ENCODE measurements at places on chromosomes 5 and 9.

GRCh38 chr5:156295431-156295830 is 31.5 kb upstream of the SGCD start:
- DNase-seq: no peak

DNA sequence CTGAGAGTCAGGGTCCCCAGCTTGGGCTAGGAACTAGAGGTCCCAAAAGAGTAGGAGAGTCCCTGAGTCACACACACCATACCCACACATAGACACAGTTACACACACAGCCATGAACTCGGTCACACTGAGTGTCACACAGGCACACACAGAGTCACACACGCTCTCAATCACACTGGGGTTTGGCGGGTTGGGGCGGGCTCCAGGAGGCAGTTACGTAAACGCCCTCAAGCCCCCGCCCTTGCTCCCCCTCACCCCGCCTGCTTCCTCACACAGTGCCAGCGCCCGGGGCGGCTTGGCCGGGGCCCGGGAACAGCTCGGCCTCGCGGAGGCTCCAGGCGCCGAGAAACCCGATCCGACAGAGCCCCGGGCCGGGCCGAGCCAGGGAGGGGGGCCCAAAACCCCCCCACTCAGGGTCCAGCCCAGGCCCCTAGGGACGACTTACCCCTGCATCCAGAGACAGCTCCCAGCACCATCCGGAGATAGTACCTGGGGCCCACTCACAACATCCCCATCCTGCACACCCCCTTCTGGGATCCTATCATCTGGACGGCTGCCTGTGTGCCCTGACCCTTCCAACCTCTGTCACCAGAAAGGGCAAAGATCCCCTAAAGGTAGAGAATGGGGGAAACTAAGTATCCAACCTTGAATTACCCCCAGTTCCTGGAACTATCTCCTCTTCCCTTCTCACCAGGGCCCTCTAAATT is 3.5 kb upstream of the CNTFR start:
- no peak for DNase-seq

GRCh38 chr5:86118542-86118941 is 499.2 kb upstream of the COX7C start:
- DNase-seq: no peak

DNA sequence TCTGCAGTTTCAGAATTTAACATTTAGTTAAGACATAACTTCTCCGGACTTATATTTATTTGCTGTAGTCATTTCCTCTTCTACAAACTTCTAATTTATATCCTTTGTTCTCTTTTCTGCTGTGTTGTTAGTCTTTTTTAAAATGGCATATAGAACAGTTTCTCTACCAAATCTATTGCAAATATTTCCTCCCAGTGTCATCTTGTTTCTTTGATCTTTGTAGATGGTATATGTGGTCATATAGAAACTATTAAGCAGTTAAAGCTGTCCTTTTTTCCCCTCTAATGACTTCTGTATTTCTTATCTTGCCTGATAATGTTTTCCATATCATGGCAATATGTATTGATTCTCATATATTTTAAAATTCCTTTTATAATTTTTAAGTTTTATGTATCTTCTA is 264.5 kb downstream of the MCTP1 start:
- DNase-seq: no peak

- DNase-seq: no peak
Observed at GRCh38 chr9:114560956-114561355, 26.6 kb upstream of the ATP6V1G1 start.

DNA sequence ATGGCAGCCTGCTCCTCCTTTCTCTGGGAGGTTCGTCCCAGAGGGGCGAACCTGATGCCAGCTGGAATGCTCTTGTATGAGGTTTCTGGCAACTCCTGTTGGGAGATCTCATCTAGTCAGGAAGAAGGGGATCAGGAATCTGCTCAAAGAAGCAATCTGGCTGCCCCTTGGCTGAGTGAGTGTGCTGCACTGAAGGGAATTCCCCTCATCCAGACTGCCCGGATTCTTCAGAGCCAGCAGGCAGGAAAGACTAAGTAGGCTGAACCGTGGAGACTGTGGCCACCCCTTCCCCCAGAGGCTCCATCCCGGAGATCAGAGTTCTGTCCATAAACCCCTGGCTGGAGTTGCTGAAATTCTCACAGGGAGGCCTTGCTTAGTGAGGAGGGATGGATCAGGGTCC is 476.0 kb downstream of the CSNK1G3 start:
- no peak for DNase-seq

DNA sequence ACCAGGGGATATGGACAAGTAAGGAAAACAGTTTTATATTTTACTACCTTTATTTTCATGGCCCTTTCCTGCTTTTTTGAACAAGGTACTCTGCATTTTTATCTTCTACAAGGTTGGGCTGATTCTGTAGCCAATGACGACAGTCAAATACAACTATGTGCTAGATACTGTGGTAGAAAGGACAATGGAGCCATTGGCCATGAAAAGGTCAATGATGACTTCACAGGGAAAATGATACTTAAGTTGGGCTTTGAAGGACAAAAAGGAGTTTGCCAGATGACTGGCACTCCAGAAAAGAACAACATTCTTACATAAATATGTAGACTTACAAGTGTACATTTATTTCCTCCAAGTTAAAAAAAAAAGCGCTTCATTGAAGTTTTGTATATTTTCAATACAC is 663 bp downstream of the INSL6 start:
- no peak for DNase-seq

DNA sequence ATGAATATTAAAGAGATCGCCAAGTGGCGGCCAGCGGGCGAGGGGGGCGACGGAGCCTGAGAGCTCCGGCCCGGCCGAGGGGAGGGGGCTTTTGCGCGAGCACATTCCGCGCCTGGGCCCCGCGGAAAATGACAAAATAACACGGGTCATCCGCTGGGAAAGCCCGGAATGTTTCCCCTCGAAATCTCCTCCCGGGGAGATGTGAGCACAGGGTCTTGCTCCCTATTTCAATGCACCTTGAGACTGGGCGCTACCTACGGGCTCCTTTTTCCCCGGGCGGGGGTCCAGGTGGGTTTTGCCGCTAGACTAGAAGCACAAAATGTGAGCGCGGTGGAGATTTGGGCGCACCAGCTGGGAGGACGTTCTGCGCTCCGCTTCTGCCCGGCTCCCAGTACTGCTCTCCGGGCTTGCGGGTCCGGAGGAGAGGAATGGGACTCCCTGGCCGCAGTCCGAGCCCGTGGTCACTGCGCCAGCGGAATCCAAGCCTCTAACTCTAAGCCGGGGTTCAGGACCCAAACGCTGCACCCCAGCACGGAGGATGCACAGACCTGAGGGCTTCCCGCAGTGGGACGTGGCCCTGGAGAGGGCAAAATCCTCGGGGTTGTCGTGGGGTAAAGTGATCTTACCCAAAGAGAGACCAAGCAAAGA is 2.8 kb upstream of the PRDM12 start:
- DNase-seq: no peak

DNA sequence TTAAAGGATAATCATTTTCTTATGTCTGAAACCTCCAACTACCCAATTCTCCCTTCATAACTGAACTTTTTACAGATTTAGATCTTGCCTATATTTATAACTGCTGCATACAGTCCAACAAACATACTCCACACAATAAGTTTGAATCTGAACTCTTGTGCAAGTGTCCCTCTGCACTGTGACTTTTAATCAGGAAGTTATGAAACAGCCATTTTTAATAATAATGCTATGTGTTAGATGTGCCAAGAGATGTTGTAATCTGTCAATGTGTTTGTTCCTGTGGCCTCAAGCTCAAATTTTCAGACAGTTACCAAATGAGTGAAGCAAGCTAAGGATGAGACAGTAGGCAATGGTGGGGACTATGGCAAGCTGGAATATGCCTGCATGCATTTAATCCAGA is 57.6 kb upstream of the MTAP start:
- no peak for DNase-seq

GRCh38 chr5:1490376-1490775 is 33.4 kb downstream of the LPCAT1 start:
- DNase-seq: no peak

DNA sequence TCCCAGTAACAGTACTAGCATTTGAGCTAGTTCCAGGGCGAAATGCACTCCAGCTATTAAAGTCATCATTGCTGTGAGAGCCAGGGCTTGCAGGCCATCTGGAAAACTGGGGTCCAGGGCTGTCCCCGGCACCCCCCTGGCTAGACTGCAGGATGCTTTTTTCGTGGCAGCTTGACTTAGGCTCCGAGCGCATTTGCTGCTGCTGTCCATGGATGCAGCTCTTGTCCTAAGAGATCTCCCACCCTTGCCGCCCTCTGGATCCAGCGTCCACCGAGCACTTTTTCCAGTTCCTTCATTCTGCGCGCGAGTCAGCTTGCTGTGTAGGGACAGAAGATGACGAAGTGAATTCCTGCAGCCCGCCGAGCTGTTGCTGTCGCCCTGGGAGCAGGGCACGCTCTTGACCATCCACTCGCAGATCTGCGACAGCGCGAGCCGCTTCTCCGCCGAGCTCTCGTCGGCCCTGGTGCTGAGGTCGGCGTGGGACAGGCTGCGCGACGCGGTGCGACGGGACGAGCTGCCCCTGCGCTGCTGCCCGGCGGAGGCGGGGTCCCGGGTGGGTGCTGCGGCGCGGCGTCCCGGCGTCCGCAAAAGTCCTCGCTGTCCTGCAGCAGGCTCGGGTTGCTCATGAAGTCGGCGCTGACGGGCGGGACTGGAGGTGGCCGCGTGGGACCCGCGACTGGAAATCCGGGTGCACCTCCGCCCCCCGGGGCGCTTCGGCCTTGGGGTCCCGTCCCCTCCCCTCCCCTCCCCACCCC is 30.7 kb downstream of the OR2V1 start:
- no peak for DNase-seq

DNA sequence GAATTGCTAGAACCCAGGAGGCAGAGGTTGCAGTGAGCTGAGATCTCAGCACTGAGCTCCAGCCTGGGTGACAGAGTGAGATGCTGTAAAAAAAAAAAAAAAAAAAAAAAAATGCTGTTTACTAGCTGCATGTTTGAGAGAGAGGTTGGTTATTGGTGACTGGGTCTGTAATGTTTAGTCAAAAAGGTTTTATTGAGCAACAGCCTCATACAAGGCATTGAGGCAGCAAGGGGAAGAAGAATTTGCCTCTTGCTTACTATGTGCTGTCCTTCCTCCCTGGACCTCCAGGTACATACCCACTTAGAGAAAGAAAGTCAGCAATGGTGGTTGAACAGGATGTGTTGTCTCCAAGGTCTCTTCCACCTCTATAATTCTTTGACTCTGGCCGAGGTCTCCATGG is 140.7 kb upstream of the SPRY4 start:
- no peak for DNase-seq

DNA sequence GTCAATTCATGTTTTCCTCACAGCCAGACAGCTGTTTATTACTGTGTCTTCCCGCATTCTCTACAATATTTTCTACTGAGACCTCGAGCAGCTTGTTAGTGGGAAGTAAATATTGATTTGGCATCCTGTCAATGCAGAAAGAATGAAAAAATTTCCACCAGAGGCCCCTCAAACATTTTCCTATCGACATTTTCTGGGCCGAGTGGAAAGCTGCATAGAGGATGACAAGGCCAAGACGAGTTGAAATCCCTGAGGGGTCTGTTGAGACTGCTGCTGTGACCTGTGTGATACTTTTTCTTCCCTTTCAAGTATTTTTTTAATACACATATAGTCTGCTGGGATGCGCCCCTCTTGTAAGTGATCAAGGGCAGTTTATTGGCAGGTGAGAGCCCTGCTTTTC is 91.4 kb upstream of the SH3GL2 start:
- no peak for DNase-seq

- no peak for DNase-seq
Observed at GRCh38 chr5:64147849-64148441, 17.7 kb upstream of the RNF180 start.

DNA sequence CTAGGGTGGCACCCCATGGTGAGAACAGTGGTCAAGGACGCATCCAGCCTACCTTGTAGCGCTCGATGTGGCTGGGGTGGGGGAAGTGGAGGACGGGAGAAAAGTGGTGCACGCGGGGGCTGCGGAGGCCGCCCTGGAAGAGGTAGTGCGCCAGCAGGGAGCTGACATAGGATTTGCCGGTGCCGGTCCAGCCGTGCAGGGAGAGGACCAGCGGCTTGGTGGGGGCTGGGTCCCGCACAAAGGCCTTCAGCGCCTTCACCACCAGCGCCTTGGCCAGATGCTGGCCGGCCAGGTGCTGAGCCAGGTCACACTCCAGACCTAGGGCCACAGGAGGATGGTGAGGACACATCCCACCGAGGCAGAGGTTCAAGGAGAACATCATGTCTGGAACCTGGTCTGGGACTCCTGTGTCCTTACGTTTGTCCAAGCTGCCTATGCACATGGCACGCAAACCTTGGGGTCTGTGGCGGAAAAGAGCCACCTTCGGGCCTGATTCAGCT is 797 bp downstream of the TOR2A start:
- no peak for DNase-seq

DNA sequence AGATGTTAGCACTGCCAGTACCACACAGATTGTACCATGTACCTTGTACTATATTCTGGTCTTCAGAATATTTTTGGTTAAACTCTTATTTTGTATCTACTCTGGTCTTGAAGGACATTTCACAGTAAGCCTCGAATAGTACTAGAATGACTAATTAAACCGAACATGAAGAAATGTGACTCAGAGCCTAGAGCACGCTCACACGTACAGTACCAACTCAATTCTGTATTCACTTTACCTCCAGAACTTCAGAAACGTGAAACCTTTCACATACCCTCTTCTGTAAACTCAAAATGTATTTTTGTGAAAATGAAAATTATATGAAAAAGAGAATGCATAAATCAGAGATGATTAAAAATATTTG is 112.8 kb downstream of the MVB12B start:
- no peak for DNase-seq

DNA sequence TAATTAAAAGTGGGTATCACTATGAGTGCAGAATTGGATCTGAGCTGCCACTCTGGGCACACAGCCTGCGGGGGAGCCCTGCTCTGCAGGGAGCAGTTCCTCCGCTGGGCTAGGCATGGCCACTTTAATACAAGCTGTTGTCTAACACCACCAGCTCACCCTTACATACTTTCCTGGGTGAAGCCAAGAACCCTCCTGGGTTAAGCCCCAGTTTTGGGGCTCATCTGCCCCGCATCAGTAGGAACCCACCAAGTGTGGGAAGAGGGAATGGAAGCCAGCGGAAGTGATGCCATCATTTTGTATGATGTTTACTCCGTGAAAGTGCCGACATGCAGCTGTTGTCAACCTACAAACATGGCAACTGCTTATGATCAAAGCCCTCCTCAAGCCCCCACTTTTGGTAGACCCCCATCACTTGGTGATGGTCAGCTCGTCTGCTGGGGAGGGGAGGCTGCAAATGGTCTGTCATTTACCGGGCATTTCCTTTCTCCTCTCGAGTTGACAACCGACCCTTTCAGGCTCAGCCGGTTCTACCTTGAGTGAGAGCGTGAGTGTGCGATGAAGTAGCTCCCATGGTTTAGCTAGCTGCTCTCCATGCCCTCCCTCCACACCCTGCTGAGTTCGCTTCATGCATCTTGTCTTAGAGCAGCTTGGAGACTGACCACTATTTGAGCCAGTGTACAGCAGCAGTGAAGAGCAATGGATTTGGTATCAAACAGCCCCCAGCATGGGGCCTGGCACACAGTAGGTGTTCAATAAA is 95.3 kb upstream of the IER5L start:
- DNase-seq: no peak

- no peak for DNase-seq
Observed at GRCh38 chr9:38333047-38333446, 59.5 kb upstream of the ALDH1B1 start.

All from cortex of kidney (tissue), 1 donor.